Activated gamma-delta T cell treated with anti-CD3 and anti-CD28 coated beads, Interleukin-2, amount 50 U/mL, for 16 hours (primary cell): ENCODE measurements at places on chromosomes 7 and 10.

- no peak for DNase-seq
Observed at GRCh38 chr10:72261784-72262404, 11.8 kb upstream of the DDIT4 start.

DNA sequence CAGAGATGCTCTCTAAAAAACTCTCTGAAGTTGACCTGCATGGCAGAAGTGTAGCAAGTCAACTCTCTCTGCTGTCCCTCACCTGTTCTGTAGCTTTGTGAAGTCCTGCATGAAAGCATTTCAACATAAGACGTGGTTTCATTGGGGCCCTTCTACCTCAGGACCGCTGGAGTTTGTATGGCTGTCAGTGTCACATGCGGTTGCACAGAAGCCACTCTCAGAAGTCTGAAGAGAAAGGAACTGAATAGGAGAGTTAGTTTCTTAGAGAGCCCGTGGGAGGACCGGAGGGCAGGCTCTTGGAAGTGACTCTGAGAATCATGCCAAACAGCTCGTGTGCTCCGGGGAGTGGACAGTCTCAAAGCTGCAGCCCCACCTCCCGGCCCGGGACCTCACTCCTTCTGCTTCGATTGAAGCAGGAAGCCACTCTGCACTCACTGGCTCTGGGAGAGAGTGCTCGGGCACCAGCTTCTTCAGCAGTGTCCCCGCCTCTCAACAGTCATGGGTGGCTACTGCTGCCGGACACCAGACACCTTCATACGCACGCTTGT, 486.7 kb downstream of the SDK1 start:
- DNase-seq: no peak

DNA sequence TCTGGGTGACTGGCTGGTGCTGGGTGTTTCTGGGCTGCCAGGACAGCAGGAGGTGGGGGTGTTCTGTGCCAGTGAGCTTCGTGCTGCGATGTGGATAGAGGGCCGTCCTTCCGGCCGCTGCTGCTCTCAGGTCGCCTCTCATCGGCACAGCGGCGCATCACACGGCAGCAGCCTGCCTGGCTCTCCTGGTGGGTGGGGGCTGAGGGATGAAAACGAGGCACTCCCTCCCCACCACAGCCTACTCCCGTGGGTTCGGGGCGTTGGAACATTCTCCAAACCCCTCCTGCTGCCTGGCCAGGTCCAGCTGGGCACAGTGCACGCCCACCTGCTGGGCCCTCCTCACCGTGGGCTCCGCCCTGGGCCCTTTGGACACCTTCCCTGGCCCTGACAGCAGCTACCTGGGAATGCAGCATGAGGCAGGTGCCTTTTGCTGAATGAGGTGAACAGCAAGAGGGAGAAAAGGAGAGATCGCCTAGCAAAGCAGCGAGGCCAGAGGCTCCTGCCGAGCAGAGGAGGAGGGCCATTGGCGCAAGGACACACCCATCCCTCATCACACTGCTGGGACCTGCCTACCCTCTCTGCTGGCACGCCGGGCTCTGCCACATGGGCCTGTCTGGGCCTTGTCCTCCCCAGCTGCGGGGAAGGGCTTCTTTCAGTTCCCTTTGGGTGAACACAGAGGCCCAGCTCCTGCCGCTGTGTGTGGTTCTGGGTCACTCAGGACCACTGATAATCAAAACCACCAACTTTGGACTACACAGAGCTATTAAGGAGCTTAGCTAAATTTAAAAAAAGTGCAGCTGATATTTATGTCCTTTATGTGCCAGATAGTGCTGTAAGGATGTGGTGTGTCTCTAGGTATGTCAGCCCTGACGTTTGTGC, 33.4 kb downstream of the INPP5A start:
- DNase-seq: no peak

GRCh38 chr10:131180740-131181415, 130.6 kb downstream of the TCERG1L start:
- no peak for DNase-seq

GRCh38 chr10:91215384-91215783, 5.1 kb upstream of the PCGF5 start:
- DNase-seq: no peak

- DNase-seq: no peak
Observed at GRCh38 chr7:43588477-43589132, 5.7 kb downstream of the STK17A start.

GRCh38 chr10:97119058-97119745, 66.6 kb downstream of the SLIT1 start:
- no peak for DNase-seq

GRCh38 chr7:134865001-134865845, 85.8 kb downstream of the CALD1 start:
- no peak for DNase-seq

- DNase-seq: no peak
Observed at GRCh38 chr10:126016882-126017281, 120.5 kb downstream of the FANK1 start.

DNA sequence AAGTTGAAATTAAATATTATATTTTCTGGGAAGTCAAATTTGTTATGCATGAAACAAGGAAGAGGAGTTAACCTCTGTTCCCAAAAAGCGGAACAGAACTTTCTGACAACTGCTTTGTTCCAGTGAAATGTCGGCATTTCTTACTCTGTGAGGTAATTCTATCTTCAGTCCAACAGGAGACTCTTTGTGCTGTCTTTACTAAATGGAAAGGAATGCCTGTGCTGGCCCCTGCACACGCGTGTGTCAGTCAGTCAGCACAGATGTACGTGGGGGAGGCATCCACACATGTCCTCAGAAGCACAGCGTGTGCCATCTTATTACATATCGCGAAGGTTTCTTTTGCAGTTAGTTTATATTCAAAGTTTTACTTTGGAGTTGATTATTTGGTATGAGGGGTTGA, 37.5 kb downstream of the NET1 start:
- DNase-seq: no peak

DNA sequence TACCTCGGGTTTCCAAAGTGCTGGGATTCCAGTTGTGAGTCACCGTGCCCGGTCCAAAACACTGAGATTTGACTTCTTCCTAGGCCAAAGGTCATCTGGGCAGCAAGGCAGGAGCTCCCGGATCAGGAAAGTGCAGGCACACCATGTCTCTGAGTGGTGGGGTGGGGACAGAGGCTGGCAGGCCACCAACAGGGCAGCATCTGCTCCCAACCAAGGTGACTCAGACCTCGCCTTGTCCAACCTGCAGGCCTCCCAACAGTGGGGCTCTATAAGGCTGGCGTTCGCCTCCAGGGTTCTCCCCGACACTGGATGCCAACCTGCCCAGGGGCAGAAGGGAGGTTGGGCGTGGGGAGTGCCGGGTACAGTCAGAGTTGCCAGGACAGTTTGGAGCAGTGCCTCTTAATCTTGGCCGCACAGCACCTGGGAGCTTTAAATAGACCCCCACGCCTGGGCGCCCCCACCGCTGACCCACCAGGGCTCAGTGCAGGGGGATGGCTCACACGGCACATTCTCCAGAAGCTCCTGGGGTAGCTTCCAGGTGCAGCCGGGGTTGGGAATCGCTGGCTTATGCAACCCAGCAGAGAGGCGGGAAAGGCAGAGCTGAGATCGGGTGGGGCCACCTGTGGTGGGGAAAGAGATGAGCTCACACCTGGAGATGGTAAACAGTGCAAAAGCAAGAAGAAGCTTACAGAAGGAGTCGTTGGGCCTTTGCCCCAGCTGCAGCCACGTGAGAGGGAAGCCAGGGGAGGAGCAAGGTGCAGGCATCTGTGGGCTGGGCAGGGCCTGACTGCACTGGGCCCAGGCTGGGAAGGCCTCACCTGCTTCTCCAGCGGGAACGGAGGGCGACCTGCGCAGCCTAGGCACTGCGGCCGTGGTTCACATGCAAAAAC, 10.9 kb downstream of the CALML5 start:
- DNase-seq: no peak

DNA sequence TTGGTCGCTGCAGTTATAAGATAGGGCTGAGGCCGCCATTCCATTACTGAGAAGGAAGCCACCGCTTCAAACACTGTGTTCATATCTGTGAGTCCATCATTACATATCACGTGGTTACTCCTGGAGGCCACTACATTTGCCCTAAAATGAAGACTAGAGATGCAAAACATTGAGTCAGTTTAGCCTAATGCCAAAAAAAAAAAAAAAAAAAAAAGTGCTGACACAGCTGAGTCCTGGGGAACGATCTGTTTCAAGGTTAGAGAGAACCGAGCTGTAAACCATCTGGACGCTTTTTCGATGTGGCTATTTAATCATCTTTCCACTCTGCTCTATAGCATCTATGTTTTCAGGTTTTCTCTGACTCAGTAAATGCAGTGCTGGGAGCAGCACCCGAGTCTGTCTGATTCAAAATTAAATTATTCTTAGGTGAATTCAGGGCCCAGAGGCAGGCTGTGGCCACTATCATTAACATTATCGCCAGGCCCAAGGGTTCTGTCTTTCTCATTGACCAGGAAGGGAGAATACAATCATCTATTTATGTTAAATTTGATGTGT, 449.1 kb downstream of the PAXIP1 start:
- DNase-seq: no peak

DNA sequence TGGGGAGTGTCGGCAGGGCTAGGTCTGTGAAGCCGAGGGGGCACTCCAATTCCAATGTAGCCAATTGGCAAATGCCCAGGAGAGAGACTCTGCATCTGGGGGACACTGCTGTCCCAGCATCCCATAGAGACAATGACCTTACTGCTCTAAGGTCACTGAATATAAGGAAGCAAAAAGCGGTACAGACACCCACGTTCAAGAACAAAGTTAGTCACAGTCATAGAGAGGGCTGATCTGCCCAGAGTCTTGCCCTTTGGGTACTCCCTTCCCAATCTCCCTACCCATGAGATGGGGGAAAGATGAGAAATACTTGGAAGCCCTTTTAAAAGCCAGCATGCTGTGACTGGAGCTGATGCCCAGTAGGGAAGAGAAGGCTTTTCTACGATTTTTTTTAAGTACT, 76.3 kb upstream of the GSDME start:
- DNase-seq: no peak

- no peak for DNase-seq
Observed at GRCh38 chr10:131875501-131875900, 25.3 kb upstream of the PPP2R2D start.
